Fibroblast of mammary gland (primary cell): ENCODE measurements at places on chromosomes 3 and 15.

DNA sequence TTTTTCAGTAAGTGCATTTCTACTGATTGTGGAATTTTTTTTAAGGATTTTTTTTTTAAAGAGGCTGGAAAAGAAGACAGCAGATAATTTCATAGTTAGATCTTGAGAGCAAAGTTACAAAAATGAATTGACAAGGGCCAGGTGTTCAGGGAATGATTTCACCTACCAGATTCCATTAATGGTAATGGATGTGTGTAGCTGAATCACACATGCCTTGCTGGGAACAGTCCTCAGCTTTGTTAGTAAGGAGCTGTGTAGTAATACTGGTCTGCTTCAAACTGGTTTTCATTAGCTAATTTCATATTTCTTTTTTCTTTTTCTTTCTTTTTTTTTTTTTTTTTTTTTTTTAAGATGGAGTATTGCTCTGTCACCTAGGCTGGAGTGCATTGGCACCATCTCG, 16.0 kb downstream of the NR1D2 start:
- DNase-seq = no peak

GRCh38 chr3:99503350-99503749, 135.0 kb upstream of the COL8A1 start:
- peak; percentile 55 for DNase-seq

DNA sequence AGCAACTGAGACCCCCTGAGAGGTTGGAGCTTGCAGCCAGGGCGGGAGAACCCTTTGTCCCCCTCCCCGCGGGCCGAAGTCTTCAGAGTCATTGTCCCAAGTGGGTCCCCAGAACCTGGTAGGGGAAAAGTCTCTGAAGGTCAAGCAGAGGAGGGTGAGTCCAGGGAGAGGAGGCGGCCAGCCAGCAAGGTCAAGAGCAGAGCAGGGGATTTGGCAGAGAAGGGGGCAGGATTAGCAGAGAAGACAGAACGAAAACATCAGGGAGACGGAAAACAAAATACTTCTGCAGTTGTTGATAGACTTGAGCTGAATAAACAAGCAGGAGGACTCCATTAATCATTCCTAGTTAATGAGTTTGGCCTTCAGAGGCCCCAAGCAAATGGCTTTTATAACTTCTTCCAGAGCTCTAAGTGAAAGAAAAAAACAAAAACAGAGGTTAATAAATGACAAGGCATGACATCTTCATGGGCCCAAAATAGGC, 66.7 kb downstream of the GRIP2 start:
- DNase-seq = no peak

GRCh38 chr3:134640378-134640777, 10.4 kb downstream of the KY start:
- DNase-seq = no peak

GRCh38 chr3:114139836-114140235, 39.0 kb downstream of the DRD3 start:
- no peak for DNase-seq

DNA sequence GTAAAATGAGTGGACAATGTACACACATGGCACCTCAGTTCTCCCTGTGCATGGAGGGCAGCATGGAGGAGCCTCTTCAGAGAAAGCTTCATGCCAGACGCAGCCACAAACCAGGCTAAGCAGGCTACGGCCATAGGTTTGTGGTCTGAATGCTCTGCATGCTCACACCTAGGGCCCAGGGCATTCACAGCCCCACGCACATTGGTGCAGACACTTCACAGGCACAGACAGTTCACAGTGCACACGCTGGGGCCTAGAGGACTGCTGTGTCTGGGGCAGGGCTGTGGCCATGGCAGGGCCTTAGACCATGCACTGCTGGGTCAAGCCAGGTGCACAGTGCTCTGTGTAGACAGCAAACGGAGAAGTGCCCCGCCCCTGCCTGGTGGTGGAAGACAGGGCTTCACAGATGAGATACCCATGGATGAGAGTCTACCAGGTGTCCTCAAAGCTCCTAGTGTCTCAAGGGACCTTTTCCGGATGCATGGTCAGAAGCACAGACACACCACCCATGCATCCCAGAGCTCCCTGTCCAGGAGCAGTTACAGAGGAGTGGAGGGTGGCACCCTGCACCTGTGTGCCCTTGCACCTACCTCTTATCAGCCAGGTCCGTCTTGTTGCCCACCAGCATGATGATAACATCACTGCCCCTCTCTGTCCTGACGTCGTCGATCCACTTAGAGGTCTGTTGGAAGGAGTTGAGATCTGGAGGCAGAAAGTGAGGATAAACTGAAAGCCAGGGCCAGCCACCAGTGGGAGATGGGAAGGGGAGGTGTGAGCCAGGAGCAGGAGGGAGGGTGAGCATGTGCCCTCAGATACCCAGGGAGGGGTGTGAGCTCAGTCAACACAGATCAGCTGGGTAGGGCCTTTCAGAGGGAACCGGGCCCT, 33.5 kb downstream of the SRPRB start:
- DNase-seq = no peak

GRCh38 chr15:38860674-38861073, 296.1 kb upstream of the RASGRP1 start:
- DNase-seq = peak; percentile 49

DNA sequence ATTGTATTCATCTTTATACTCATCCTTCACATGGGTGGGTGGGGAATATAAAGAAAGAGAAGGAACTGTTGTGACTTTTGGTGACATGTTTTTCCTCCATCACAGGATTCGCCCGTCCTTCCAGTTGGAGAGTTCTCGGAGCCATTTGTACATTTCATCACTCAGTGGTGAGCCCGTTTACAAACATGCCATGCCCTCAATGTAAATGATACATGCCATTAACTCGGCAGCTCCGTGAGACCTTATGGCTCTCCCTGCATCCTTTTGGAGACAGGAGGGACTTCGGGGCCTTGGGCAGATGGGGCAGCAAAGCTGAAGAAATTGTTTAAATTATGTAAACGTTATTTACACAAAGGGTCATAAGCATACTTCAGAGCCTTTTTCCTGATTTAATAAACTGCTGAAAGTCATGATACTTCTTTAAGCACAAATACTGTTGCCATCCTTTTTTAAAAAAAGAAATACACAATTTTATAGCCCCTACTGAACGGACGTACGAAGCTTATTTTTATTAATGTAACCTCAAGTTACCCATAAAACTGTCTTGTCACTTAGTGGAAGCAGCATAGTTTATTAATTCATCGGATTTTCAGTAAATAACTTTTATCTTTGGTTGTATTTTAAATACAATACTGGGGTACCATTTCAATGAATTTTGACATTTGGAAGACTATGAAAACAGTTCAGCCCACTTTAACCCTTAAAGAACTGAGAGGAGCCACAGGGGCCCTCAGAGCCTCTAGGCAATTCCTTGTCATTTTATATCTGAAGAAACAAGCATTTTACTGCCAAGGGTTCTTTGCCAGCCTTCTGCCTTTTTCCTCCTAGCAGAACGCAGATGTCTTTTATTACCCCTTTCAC, 55.6 kb upstream of the SKOR1 start:
- no peak for DNase-seq

GRCh38 chr15:59245559-59245958, 38.9 kb downstream of the LDHAL6B start:
- no peak for DNase-seq

- no peak for DNase-seq
Observed at GRCh38 chr15:82263350-82263749, 732 bp downstream of the SAXO2 start.

- no peak for DNase-seq
Observed at GRCh38 chr3:13137941-13138832, 65.0 kb upstream of the IQSEC1 start.

GRCh38 chr15:45395943-45396342, 17.6 kb upstream of the GATM start:
- no peak for DNase-seq

- no peak for DNase-seq
Observed at GRCh38 chr15:45179221-45179985, 8.4 kb downstream of the SHF start.

- DNase-seq = no peak
Observed at GRCh38 chr15:67140078-67140833, 74.9 kb downstream of the SMAD3 start.

- DNase-seq = no peak
Observed at GRCh38 chr3:45103753-45104714, 42.1 kb downstream of the CDCP1 start.

GRCh38 chr15:93126599-93126998, 37.6 kb upstream of the RGMA start:
- no peak for DNase-seq
